ENCODE measurements at places on chromosomes 7 and 10.

- H3K4me1 ChIP-seq: no peaks in the 10 kb centered on the region
- H3K36me3 ChIP-seq: no peaks in the 10 kb centered on the region
- H3K4me3 ChIP-seq: no peak overlapping the region
- H3K27ac ChIP-seq: no peak overlapping the region
Measured at GRCh38 chr7:150722431-150722931, 6.1 kb downstream of the GIMAP1 start.

DNA sequence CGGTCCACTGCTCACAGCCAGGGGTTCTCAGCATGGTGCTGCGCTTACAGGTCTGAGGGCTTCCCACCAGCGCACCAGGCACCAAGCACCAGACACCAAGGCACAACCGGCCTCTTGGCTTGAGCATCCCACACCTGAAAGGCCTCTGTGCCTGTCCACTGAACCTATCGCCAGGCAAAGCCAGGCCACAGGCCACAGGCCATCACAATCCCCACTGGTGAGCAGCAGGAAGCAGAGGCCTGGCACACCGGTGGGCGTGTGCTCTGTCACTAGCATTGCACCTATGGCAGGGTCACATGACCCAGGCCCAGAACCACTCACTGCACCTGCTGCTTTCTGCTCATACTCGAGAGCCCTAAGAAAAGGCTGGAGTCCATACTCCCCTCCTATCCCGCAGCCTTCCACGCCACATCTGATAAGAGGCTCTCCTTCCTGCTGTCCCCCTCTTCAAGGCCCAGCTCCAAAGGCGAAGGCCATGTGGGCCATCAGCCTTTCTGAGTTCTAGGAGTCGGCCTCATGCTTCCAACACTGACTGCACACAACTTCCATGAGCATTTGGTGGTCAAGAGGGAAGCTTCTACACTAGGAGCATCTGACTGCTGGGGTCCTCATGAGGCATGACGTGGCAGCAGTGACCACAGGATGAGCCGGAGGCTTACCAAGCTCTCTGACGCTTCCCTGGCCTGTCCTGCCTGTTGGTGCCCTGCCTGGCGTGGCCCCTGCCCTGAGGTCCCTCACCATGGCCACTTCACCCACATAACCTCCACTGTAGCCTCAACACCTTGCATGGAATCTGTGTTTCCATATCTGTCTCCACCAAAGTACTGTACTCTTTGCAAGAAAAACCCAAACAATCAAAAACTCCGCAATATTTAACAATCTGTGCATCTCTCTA, 166.3 kb downstream of the TNS3 start:
- DNase-seq: no peak
- no peaks in the 10 kb centered on the region for H3K27me3 ChIP-seq
- 0 out of 2 replicates have a peak, but pooled peaks cover 4% of the 10 kb centered on the region for H3K36me3 ChIP-seq
- H3K4me1 ChIP-seq: peaks cover 5% of the 10 kb centered on the region
- H3K4me3 ChIP-seq: no peak overlapping the region
- H3K27ac ChIP-seq: no peak overlapping the region

- peak within 1 kb of the TSS; percentile 87 for H3K27ac ChIP-seq
- peak; percentile 81 for DNase-seq
- no peaks in the 10 kb centered on the region for H3K36me3 ChIP-seq
- peaks cover 25% of the 10 kb centered on the region for H3K27me3 ChIP-seq
- peak within 1 kb of the TSS; percentile 94 for H3K4me3 ChIP-seq
- peaks cover 35% of the 10 kb centered on the region for H3K4me1 ChIP-seq
Measured at GRCh38 chr10:34815185-34816084, at the start of gene PARD3. PARD3 (minus strand) TSS chr10:34815296; CDS start chr10:34814995, 301 bp downstream.

DNA sequence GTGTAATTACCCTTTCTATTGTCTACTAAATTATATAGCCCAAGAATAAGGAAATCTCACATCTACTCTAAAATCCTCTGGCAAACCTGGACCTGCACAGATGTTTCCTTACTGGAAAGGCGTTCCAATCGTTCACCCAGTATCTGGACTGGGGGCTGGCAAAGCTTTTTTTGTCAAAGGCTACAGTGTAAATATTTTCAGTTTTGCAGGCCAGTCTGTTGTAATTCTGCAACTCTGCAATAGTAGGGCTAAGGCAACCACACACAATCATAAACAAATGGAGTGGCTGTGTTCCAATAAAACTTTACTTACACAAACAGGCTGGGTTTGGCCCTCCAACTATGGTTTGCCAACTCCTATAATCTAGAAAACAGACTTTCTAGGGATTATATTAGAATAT, 56.2 kb downstream of the GLI3 start:
- no peak overlapping the region for H3K4me3 ChIP-seq
- H3K27me3 ChIP-seq: no peaks in the 10 kb centered on the region
- H3K27ac ChIP-seq: no peak overlapping the region
- no peaks in the 10 kb centered on the region for H3K36me3 ChIP-seq
- no peaks in the 10 kb centered on the region for H3K4me1 ChIP-seq

DNA sequence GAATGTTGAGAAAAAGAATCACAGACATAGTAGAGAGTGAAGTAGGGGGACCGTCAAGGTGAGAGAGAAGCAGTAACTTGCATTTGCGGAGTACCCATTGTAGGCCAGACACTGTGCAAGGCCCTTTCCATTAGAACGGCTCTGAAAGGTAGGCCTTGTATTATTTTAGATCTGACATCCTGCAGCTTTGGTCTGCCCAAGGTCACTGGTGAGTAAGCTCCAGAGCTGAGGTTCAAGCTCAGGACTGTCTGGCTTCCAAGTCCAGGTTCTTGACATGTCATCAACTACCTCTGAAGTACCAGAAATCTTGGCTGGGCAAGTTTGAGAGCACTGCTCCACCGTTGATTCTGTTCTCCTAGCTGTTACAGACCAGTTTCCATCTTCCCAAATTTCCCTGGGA, 13.2 kb upstream of the EVX1 start:
- H3K27ac ChIP-seq: no peak overlapping the region
- DNase-seq: no peak
- H3K36me3 ChIP-seq: no peaks in the 10 kb centered on the region
- peaks cover 8% of the 10 kb centered on the region for H3K4me1 ChIP-seq
- peaks cover 100% of the 10 kb centered on the region for H3K27me3 ChIP-seq
- H3K4me3 ChIP-seq: no peak overlapping the region
